ENCODE measurements at places on chromosomes 16 and 17.
A peak's percentile ranks its signal among the peaks of the same experiment; 100 is the strongest.

DNA sequence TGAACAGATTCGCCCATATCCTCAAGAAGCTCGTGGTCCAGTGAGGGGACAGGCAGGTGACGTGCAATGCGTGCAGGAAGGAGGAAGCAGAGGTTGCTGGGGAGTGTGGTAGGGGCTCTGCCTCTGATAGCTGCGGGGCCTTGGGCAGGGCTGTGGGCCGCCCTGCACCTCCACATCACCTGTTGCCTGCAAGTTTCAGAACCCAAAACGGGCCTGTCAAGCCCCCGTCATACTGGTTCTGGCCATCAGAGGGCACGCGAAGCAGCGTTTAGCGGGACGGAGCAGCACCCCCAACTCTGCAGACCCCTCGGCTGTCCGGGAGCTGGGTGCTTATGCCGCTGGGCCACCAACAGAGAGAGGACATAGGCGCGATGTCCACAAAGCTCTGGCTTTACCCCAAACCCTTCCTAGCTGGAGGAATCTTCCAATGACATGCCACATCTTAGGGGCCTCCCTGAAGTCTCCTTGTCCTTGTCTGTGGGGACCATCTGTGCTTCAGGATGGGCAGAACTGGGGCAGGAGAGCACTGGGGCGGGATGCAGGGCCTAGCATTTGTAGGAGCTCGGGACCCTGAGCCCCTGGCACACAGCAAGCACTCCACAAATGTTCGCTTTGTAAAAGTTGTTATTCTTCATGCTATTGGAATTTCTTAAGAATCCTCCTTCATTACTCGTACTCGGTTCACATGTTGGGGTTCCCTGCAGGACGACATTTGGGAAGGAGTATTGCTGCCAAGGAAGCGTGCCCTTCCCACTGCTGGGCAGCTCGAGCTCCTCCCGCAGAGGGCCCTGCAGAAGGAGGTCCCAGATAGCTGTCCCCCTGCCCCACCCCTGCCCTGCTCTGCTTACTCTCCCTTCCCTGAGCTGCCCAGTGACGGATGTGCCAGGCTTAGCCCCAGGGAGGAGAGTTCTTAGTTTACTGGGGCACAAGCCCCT is 64.3 kb downstream of the CNGB1 start:
- DNase-seq, result peak; percentile 28

DNA sequence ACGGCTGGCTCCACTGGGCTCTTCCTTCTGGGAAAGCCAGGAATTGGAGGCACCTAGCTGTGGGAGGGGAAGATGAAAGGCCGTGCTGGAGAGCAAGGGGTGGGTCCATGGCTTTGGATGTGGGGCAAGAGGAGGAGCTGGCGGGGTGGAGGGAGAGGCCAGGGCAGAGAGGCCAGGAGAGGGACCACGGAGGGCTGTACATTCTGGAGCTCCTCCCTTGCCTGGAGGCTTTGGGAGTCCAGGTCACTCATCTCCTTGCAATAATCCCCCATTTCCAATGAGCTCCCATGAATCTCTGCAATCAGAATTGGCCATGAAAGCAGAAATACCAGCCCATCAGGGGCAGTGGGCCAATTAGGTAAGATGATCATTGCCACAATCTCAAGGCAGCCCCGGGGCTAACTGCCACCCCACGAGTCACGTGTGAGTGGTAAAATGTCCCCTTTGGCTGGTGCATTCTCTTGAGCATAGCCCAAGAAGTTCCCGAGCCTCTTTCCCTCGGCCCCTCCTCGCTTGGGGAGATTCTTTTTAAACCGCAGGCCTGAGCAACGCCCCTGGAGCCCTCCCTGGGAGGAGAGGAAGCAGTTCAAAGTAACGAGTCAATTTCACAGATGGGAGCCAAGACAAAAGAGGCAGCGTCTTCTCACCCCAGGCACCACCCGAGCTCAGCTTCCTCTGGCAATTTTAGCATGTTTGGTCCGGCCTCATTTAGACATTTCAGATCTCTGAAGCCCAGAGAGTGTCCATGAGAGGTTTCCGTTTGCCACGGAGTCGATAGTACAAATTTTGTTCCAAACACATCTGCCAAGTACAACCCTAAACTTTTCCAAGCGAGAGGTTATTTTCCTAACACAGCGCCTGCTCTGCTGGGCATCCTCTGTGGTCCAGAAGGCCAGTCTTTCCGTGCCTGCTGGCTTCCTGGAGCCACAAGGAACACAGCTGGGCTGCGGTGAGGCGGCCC is 13.4 kb downstream of the RTN4RL1 start:
- no peak for DNase-seq

GRCh38 chr16:26247063-26247462 is 555.3 kb downstream of the HS3ST4 start:
- DNase-seq, result no peak

- DNase-seq, result no peak
These were observed 46.6 kb upstream of the AKAP1 start for GRCh38 chr17:57038486-57038885.

GRCh38 chr17:67046398-67046797 is 2.0 kb downstream of the CACNG1 start:
- DNase-seq, result no peak

DNA sequence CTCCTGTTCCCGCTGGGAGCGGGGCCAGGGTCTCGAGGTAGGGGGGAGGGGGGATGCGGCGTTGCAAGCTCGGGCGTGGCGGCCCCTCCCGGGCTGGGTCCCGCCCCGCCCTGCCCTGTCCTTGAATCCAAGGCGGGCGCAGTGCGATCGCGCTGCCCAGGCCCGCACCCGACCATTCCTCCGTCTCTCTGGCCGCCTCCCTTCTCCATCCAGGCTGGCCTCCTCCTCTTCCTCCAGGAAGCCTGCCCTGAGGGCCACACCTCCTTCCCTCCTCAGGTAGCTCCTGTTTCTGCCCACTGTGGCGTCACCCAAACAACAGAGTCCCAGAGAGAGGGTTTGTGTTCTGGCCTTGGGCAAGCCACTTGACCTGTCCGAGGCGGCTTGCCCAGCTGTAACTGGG is 43.0 kb upstream of the TAC4 start:
- DNase-seq, result no peak

DNA sequence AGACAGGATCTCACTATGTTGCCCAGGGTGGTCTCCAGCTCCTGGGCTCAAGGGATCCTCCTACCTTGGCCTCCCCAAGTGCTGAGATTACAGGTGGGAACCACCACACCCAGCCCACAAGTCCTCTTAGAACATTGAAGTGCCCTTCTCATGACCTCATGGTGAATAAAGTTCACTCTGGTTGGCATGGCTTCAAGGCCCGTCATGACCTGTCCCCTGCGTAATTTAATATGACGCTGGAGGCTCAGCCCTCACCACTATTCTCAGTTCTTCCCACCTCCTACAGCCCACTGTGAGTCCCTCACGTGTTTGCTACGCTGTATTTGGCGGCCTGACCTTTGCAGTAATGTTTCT is 1.9 kb downstream of the ENDOV start:
- no peak for DNase-seq

DNA sequence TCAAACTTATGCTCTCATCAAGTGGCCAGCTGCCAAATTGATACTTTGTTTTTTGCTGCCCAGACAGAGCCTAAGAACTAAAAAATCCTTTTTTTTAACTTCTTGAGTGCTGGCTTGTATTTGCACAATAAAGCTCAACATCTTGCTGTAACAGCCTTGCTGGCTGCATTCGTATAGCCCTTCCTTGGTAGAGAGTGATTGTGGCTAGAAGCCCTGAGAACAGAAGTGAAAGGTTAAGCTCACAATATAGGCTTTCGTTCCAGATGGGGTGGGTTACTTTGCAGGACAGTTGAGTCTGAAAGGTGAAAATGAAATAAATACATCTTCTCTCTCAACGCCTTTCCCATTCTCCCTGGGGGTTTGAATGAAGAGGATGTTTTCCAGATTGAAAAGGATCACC is 278.8 kb downstream of the HS3ST3B1 start:
- no peak for DNase-seq

DNA sequence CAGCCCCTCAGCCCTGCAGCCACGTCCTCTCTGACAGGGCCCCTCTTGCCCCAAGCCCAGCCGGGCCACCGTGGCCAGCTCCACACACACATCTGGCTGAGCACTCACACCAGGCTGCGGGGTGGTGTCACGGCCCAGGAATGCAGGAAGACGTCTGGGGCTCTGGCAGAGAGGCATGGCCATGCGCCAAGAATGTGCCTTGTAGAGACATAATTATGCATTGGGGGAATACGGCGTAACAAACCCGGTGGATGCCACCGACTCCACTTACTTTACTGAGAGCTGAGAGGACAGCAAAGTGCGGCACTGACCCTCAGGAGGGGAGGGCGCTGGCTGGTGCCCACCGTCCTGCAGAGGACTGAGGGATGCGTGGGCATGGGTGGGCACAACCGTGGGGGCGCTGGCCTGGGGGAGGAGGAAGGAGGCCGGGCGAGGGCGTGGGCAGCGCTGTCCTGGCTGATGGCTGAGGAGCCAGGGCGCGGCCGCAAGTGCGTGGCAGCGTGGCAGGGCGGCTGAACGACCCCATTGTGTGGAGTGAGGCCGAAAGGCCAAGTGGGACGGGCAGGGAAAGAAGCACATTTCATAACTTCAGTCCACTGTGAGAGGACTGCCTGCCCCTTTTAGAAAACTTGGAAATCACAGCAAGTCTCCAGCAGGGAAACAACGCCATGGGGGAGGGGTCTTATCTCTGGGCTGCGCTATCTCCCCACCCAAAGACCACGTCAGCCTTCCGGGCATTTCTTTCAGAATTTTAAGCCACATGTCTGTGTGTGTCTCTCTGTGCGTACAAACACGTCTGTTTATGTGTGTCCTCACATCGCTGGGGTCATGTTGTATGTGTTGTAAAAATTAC is 30.6 kb downstream of the METRNL start:
- DNase-seq, result no peak

- DNase-seq, result peak; percentile 57
These were observed at the start of gene TMEM204 for GRCh38 chr16:1533443-1533951. Gene TMEM204, plus strand, starts transcription at chr16:1533666. Its CDS starts 610 bp downstream, at chr16:1534276.

DNA sequence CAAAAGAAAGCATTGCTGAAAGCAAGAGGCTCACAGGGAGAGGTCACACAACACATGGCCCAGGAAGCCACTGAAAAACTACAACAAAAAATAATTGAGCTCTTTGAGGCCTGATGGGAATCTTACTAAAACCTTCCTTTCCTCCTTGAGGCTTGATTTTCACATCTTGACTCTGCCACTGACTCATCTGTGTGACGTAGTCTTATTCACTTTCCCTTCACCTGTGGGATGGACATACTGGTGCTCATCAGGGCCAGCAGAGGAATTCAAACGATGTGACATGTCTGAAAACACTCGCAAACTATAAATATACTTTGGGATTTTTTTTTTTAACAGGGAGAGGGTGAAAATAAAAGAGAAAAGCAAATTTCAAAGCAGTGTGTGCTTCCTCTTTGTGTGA is 78.3 kb upstream of the ASIC2 start:
- no peak for DNase-seq

DNA sequence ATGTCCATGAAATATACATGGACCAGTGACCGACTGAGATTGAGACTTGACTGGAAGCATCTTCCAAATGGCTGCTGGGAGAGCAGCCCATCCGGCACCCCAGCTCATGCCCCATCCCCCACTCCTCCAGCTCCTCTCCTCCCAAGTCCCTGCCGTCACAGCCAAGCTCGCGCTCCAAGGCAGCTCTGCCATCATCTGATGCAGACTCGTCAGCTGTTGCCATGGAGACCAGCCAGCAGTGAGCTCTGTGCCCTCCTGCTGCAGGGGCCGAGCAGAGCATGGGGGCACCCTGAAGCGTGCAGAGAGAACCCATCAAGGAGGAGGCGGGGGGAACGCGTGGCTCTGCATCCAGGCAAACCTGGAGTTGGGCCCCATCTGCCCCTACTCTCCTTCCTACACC is 74.5 kb upstream of the TNRC6C start:
- peak; percentile 48 for DNase-seq

- peak; percentile 90 for DNase-seq
These were observed 54.6 kb downstream of the USP10 start for GRCh38 chr16:84754353-84754856.

DNA sequence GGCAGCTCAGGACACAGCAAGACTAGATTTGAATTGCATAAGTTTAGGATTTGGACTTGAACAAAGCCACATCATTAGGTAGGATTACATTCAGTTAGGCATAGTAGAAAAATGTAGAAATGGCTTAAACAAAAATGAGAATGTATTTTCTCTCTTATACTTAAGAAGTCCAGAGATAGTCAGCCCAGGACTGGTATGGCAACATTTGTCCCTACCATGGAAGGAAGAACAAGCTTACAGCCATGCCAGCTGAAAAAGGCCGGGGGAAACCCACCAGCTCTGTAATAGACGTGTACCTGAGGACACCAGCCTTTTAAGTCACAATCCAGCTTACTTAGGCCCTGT is 11.2 kb upstream of the TMIGD1 start:
- DNase-seq, result no peak

- no peak for DNase-seq
These were observed 18.9 kb upstream of the KCNH6 start for GRCh38 chr17:63504261-63504660.

DNA sequence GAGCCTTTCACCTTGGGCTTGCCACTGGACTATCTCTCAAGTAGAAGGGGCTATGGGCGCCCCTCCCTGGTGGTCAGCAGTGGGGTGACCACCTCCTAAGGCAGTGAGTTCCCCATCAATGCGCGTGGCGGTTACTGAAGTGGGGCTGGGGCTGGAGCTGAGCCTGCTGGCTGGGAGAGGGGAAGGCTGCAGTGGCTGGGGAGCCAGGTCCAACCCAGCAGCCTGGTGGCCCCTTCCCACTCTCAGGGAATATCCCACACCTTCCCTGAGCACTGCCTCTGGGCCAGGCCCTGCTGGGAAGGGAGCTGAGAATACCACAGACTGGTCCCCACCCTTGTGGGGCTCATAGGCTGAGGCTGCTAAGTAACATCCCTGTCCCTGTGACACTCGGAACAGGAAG is 19.8 kb upstream of the MPRIP start:
- no peak for DNase-seq

DNA sequence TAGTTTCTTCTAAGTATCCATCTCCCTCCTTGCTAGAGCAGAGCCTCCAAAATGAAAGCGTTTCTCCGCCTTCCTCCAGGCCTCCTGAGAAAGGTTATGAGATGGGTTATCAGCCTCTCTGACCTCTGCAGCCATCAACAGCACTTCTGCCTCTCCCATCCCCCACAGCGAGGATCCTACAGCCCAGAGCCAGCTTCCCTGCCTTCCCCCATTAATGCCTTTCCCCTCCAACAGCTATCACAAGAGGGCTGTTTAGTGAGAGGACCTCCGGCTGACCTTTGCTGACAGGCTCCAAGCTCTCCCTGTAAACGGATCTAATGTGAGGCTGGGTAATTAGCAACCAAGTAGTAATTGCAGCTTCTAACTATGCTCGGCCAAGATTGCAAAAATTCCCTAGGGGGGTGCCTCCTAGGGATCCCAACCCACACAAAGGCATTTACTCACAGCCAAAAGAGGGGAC is 55.8 kb downstream of the ZFHX3 start:
- DNase-seq, result no peak

- DNase-seq, result no peak
These were observed 35.0 kb downstream of the SHISA9 start for GRCh38 chr16:12936391-12936790.

- DNase-seq, result no peak
These were observed 361.2 kb downstream of the SEC14L1 start for GRCh38 chr17:77501751-77502625.

DNA sequence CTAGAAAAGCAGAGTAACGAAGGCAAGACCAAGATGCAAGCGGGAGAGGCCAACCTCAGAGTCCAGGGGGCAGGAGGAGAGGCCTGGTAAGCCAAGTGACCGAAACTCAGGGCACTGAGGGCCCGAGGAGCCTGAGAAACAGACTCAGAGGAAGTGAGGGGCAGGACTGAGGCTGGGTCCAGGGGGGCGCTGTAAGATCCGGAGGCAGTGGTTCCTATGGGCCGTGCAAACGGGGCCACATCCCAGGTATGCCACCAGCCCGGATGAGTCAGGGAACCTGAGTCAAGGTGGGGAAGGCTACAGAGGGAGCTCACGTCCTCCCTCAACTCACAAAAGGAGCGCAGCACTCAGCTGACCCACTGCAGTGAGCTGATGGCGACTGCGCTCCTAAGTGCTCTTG is 8.3 kb downstream of the ZDHHC7 start:
- no peak for DNase-seq

All from CD4-positive, alpha-beta T cell treated with Interleukin-12 subunit alpha and Interleukin-12 subunit beta, for 1 hour (primary cell).